Activated CD8-positive, alpha-beta memory T cell treated with anti-CD3 and anti-CD28 coated beads for 1 hour (primary cell): ENCODE measurements at places on chromosomes 5 and 9.

GRCh38 chr5:53059281-53059680, 50.3 kb downstream of the MOCS2 start:
- DNase-seq = no peak

- DNase-seq = peak; percentile 94
Observed at GRCh38 chr9:34646211-34647083, at the start of gene GALT. TSS of gene GALT (plus strand) at chr9:34646675. CDS start at chr9:34646705, 30 bp downstream.

DNA sequence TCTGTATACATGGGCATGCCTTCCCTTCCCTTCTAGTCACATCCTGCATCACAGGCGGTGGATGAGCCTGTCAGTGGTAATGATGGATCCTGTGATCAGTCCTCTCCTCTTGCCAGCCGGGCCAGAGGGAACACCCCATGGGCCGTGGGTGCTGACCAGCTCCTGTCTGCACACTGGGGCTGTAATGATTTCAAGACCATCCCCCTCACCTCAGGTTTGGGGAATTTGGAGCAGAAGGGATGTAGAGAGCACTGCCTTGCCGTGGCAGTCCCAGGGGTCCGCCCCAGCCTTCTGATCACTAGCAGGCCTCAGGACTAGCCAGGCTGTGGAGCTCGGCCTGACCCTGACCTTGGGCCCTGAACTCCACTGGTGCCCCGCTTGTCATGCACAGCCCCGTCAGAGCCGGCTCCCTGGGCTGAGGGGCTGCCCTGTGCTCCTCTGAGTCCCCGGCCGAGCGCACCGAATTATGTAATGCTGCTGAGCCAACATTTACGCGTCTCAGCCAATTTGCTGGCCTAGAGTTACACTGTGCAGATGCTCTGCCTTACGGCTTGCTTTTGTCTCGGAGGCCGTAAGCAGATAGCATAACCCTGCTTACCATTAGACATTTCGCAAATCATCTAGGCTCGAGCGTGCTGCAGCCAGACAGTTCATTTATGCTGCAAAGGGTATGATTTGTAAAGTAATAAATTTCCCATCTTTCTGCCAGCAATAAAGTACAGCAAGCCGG, 155.3 kb downstream of the MACROH2A1 start:
- DNase-seq = no peak

DNA sequence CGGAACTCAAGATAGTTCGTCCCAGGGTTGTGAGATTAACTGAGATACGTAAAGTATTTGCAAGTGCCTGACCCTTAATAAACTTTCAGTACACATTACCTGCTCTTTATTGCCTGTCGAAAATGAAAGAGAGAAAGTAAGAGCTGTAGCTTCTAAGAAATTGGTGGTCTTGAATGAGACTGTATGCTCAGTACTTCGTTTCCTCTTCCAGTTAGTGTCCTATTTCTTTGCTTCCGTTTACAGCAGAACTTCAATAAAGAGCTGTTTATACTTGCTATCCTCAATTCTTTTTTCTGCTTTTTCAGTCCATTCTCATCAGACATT, 534 bp downstream of the SRFBP1 start:
- no peak for DNase-seq

GRCh38 chr9:19130436-19130835, 3.1 kb upstream of the PLIN2 start:
- DNase-seq = no peak

DNA sequence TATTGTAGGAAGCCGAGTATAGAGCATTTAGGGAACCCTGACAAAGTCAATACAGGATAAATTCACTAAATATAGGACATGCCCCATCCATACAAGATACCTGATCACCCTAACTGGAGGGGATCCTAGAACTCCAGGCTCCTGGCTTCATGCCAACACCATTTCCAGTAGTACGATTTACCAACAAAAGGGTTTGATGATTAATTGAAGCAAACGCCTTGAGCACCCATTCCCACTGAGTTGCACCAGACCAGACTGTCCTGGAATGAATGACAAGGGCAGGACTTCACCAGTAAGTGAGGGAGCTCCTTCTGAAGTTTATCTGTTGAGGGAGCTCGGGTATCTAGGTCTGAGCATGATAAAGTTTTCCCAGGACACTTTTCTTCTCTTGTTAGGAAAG, 327.2 kb upstream of the MSX2 start:
- DNase-seq = no peak

DNA sequence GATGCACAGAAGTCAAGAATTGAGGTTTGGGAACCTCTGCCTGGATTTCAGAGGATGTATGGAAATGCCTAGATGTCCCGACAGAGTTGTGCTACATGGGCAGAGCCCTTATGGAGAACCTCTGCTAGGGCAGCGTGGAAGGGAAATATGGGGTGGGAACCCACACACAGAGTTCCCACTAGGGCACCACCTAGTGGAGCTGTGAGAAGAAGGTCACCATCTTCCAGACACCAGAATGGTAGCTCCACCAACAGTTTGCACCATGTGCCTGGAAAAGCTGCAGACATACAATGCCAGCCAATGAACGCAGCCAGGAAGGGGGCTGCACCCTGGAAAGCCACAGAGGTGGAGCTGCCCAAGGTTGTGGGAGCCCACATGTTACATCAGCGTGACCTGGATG, 104.5 kb downstream of the STK32A start:
- DNase-seq = no peak

DNA sequence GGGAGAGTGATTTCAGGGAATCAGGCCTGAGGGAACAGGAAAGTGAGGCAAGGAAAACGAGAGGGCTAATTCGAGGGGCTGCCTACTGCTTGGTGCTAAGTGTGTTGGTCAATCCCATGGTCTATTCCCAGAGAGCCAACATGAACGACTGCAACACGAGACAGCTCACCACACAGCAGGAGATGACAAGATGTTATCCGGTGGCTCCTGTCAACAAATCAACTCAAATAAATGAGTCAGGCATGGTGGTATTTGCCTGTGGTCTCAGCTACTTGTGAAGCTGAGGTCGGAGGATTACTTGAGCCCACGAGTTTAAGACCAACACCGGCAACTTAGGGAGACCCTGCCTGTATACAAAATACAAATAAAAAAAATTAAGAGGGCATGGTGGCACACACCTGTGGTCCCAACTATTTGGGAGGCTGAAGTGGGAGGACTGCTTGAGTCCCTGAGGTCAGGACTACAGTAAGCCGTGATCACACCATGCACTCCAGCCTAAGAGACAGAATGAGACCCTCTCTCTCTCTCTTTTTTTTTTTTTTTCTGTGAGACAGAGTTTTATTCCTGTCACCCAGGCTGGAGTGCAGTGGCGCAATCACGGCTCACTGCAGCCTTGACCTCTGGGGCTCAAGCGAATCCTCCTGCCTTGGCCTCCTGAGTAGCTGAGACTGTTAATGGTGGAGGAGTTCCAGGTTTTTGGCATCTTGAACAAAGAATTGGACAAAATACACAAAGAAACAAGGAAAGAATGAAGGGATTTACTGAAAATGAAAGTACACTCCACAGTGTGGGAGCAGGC, 9.0 kb upstream of the FAF2 start:
- DNase-seq = no peak

DNA sequence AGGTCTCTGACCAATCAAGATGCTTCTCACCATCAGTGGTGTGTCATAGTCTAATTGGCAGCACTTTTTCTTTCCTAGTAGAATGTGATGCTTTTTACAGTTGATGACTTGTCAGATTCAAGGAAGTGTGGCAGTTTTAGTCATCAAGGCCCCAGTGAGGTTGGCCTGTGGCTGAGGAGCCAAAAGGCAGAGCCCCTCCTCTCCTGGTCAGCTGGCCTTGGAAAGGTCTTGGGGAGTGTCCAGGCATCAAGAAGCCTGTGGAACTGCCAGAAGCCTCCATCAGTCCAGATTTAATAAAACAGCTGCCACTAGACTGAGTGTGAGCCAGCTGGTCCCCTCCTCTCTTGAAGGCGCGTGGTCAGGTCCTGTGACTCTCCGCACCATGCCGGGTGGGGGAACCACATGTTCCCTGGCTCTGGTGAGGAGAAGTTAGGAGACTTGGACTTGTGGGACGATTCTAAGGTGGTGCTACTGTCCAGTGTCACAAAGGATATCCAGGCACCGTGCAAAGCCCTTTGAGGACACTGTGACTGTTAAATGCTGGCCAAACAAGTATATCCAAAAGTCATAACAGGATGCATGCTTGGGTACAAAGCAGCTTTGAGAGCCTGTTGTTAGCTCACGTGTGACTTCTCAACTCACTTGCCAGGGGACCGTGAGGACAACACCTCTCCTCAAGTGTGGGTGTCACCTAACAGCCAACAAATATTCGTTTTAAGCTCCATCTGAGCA, 6.1 kb upstream of the ANGPTL2 start:
- DNase-seq = no peak

GRCh38 chr5:177546258-177546741, 8.1 kb downstream of the FAM193B start:
- DNase-seq = no peak

- no peak for DNase-seq
Observed at GRCh38 chr5:52685971-52686370, 101.7 kb upstream of the ITGA1 start.

GRCh38 chr9:136726118-136726517, 13.7 kb downstream of the DIPK1B start:
- no peak for DNase-seq

- DNase-seq = no peak
Observed at GRCh38 chr5:151509231-151509630, 61.8 kb downstream of the SLC36A1 start.

DNA sequence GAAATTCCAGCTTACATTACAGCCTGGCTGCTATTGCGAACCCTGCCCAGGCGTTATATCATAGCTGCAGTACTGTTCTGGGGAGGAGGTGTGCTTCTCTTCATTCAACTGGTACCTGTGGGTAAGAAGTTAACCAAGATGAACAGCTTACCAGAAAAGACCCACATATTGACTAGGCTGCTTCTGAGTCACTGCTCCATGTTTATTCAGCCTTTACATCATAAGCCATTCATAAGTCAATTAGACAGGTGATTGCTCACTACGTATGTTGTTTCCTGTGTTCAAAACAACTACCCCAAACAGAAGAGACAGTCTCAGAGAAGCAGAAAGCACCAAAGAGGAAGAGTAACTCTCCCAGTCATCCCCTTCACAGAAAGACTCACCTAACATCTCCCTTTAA, 34.7 kb upstream of the SLC22A5 start:
- no peak for DNase-seq

DNA sequence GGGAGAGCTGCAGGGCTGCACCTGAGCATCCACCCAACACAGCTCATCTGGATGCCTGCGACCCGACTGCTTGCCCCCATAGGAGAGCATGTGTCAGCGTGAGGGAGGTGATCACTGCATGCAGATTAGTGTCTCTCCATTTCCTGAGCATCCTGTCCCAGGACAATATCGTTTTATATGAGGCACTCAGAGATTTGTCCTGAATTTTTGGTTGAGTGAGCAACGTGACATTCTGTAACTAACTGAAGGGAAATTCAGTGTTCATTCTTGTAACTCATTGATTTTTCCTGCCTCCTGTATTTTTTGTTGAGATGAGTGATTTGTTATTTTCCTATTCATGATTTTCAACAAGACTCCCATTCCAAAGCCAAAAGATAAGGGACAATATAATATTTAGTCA, 20.7 kb upstream of the ANKRD34B start:
- no peak for DNase-seq

DNA sequence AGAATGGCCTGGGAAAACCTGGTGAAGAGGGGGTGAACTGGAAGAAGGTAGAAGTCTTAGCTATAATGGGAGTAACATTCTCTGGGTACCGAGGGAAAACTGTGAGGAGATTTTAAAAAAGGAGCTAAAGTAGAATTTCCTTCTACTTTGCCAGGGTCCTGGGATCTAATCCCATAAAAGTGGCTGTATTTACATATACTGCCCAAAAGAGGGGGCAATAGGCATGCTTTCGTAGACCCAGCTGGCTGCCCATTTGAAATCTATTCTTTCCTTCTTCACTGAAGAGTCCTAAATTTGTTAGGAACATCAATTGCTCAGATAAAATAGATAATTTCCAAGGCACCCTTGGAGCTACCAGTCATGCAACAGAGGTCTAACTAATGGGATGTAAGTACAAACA, 159.2 kb downstream of the CDC42SE2 start:
- DNase-seq = no peak

GRCh38 chr9:93673021-93673838, 96.8 kb downstream of the PHF2 start:
- DNase-seq = no peak

GRCh38 chr5:39726467-39726866, 301.7 kb upstream of the DAB2 start:
- no peak for DNase-seq

DNA sequence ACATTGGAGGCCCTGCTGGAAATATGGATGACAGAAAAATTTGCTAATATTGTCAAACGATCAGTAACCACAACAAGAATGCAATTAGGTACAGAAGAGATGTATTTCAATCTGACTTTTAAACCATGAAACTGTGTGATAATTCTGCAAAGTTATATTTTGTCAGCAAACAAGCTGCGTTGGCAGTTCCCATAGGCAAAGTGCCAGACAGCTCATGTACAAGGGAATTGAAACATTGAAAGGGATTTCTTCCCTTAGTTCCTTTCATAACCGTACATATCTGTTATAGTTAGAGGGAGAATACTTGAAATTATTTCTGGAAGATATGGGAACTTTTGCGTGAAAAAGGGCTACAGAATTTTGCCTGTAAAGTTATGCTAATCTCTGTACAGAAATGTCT, 419.4 kb upstream of the PTGER4 start:
- no peak for DNase-seq

DNA sequence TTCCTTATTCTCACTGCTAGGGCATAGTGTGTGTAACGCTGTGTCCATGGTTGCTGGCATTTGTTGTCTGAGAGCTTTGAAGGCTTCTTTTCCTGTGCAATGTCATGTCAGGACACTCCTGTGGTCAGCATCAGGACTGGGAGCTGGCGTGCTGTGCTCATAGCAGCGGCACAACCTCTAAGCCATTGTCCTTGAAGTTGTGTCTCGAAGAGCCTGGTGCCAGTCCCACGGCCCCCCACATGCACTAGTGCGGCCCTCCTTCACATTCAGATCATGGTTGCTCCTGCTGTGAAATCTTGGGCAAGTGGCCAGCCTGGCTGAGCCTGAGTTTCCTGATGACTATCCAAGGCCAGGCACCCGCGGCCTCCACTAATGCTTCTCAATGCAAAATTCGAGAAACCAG, 32.4 kb downstream of the PDZD2 start:
- DNase-seq = no peak

DNA sequence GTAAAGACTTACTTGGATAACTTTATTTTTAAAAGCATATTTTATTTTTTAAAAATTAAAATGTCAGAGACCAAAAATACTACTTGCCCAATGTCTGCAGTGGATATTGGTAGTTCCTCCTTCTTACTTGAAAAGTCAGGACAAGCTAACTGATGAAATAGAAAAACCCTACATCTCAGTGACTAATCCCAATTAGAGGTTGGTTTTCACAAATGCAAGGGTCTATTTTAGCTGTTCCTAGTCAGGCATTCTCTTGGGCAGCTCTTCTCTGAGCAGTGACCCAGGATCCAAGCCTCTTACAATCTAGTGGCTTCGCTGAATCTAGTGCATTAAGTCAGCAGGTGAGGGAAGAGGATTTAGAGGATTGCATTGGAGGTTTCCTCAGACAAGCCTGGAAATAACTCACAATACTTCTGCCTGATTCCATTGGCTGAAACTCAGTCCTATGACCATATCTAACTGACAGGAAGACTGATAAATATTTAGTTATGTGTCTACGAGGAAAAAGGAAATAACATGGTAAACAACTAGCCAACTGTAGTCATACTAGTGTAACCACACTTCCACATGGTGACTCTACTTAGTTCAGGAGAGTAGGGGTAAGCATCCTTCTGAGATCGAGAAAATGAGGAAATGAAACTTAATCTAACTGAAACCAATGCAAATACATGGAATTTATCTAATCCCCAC, 34.2 kb upstream of the MIER3 start:
- no peak for DNase-seq

- no peak for DNase-seq
Observed at GRCh38 chr9:100725371-100725770, 147.5 kb downstream of the CAVIN4 start.
